ENCODE measurements at places on chromosomes 6 and 20.

- DNase-seq: no peak
Observed at GRCh38 chr20:10800288-10800687, 126.5 kb upstream of the JAG1 start.

GRCh38 chr20:5996765-5997164 lies 46.3 kb downstream of the MCM8 start:
- no peak for DNase-seq

DNA sequence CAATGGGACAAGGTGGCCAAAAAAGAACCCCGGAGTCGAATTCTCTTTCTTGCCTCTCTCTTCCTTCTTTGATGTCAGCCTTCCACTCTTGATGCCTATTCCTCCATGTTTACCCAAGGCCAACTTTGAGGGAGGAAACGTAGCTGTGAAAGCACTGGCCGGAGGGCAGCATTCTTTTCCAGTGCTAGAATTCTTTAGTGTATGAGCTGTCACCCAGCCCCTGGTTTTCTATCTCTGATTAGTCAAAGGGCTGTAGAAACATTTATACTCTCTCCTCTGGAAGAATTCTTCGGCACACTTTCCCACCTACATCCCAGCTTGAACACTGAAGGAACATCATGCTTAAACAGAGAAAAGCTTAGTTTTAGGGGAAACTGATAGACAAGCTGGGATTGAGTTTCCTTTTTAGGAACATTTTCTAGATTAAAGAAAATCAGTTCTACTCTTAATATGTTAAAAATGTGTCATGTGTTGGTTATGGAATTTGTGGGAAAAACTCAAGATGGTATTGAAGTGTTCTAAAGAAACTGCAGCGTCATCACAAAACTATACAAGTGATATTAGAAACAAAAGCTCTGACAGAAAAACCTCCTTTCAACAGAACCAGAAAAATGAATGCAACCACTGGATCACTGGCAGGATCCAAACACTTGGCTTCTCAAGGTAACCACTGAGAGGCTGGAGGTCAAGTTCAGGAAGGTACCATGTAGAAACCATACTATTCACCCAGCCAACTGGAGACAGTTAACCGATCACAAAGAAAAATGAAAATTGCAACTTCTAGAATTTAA lies 20.7 kb upstream of the UTRN start:
- peak; percentile 95 for DNase-seq

DNA sequence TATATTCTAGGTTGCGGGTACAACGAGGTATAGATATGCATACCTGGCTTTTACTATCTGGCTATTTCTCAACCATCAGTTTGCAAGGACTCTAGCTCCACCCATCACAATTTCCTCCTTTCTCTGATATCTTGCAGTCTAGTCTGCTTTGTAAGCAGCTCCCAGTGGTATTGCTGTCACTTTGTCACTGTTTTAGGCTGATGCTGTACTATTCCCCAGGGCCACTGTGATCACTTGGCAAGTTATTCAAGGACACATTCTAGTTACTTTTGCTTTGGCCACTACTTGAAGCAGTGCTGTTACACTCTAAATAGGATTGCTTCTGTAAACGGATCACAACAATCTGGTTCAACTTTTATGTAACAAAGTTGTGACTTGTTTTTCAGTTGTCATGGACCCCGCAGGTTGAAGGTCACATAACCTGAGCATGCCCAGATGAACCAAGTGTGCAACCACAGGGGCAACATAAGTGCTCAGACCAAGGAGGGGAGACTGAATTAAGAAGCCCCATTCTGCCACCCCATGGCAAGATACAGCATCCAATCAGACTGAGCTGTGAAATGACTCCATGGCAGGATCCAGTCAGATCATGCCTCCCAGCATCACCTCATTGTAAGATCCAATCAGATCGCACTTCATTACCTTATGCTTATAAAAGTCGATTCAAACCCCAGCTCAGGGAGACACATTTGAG lies 588.4 kb upstream of the CITED2 start:
- DNase-seq: no peak

DNA sequence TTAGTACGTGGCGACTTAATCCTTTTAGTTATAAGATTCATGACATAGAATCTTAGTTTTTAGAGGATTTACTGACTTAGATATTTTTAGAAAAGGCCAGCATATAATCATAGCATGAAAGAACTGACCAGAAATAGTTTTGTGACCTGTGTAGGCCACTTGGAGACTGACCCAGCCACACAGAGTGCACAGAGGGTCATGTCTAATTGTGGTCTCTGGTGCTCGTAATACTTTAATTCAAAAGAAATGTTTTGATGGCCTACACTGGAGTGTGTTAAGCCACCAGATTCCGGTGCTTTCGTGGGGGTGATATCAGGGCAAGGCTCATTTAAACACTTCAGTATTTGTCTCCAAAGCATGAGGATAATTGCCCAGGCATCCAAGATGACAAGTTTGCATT lies 11.4 kb downstream of the PCMTD2 start:
- no peak for DNase-seq

DNA sequence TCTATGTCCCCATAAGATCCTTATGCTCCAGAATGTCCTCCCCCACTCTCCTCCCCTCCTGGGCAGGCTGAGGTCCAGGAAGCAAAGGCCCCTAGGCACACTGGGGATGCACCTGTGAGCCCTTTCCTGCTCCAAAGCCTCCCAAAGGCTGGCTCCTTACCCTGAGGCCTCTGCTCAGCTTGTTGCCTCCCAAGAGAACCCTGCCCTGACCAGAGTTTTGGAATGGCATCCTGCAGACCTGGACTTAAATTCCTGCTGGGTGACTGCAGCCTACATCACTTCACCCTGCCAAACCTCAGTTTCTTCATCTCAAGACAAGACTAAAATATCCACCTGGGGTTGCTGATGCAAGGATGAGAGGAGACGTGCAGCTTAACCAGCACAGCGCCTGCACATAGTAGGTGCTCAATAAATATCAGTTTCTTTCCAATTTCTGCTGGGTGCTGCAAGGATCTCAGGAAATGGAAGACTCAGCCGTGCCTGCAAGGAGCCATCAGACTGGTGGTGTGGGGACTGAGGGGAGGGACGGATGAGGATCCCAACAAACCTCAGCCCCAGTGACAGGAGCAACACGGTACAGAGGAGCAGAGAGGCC lies 2.1 kb upstream of the LBP start:
- no peak for DNase-seq

DNA sequence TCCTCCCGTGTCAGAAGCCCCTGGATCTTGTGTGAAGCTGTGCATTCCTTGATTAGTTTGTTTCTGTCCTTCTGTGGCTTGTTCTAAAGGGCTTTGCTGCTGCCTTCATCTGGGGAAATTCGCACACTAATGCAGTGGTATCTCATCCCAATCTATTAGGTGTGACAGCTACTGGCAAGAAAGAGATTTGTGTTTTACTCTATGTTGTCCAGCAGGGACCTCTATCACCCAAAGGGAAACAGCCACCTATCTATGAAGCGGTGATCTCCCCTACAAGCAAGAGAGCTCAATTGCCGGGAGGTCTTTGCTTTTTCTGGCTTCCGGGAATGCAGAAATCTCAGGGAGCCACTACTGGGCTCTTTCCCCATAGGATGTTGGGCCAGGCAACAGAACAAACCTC lies 151.8 kb downstream of the NRN1 start:
- DNase-seq: no peak

DNA sequence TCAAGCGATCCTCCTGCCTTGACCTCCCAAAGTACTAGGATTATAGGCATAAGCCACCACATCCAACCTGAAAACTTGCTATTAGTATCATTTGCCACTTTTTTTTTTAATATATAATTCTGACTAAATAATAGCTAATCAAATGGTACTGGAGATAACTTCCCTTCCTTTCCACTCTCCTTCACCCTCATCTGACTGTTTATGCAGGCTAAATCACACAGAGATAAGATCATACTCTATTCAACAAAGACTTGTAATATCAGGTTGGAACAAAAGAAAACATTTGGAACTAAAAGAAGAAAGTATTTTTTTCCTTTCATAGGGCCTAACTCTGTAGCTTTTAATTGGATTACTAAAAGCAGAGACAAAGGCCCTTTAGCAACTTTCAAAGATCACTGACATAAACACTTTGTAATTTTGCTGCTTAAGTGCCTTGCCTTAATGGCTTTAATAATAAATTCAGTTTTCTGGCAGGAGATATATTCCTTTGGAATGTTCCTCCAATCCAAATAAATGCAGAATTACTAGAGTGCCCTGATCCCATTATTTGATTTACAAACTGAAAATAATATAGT lies 198.7 kb upstream of the ASCC3 start:
- DNase-seq: no peak

DNA sequence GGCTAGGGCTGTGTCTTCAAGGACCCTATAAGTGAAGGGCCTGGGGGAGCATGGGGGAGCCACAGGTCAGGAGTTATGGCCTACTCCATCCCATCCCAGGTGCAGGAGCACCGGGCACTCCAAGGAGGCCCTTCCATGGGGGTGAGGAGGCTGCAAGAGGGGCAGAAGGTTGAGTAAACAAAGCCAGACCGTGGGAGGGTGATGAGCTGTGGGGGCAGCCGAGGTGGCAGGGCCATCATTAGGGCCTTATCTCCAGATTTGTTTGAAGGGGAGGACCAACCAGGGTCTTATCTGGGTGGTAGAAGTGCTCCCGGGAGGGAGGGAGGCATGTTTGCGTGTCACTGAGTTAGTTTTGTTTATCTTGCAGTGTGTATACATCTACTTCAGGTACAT lies 2.1 kb upstream of the FAM83C start:
- no peak for DNase-seq

DNA sequence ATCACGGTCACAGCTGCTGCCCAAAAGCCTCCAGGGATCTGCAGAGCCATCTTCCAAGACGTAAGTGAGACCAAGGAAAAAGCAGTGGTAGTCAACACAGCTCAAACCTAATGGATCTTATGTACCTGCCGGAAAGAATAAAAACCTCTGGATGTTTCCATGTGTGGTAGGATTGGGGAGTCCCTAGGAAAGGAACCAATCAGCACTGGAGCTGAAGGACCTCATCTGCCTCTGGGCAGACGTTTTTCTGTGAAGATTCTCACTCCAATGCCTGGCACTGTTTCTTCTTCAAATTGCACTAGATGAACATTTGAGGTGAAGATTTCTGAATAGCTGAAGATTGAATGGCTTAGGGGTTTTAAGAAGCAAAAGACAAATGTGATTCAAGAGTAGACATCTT lies at the start of gene HLA-DQB2:
TSS of gene HLA-DQB2 (minus strand) at position 112 of the 400 bp plus-strand sequence. CDS start at position 50, 62 bp downstream.
- no peak for DNase-seq

DNA sequence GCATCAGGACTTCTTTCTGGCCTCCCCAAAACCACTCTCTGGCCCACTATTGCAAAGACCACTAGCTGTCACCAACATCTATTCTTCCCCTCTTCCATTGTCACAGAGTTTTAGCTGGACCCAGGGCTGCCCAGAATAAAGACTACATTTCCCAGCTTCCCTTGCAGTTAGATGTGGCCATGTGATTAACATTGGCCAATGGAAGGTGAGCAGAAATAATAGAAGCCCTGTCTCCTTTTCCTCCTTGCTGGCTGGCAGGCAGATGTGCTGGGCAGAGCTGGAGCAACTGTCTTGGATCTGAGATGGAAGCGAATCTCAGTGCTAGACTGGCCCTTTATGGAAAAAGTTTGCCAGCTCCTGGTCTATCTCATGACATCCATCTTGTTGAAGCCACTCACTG lies 97.0 kb downstream of the KCNB1 start:
- DNase-seq: peak; percentile 14

DNA sequence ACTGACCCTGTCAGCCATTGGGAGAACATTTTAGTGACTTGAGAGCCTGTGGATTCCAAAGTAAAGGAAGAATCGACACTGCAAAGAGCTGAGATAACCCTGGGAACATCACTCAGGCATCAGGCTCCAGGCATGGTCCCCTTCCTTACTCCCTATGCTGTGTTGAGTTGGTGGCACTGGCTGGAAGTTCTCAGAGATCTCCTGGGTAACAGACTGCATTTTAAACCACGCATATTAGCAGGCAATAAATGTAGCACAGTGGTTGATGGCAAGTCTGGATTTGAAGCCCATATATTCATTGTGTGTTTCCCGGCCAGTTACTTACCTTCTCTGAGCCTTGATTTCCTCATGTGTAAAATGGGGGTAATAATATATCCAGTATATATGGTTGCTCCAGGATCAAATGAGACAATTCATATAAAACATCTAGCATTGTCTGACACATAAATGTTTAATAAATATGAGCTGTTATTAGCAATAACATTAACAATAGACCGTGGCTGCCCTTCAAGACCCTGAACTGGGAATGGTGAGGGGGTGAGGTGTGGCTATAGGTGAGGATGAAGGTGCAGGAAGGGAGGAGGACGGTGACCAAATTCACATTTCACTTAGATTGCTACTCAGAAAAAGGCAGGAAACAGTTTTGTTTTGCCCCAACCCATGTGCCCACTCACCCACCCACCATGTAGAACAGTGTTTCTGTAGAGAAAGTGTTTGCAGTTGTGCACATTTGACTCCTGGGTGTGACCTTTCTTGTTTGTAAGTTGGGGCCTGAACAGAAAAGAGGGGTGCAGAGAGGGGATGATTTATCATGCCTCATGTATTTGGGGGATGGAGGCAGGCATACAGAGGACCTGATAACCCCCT lies 2.1 kb downstream of the PLCG1 start:
- no peak for DNase-seq

GRCh38 chr6:105902401-105903031 lies 183.6 kb upstream of the PRDM1 start:
- peak; percentile 94 for DNase-seq

- DNase-seq: no peak
Observed at GRCh38 chr6:31627690-31628287, 7.3 kb downstream of the PRRC2A start.

DNA sequence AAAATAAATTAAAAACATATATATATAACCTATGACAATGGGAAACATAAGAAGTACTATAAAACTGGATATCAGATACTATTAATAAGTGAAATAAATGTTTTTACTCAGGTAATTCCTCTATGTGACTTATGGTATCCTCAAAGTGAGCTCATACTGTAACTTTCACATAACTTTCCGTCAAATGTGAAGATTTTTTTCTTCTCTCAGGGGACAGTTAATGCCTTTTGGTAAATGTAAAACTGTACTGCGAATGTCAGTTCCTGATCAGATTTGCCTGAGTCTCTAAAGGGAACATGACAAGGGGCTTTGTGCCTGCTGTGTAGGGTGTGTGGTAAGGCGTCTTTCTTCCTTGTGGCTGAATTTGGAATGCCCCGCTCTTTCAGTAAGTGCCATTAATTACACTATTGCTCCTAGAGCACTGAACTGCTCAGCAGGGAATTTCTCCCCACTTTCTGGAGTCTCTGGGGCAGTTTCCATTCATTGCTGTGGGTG lies 271.8 kb downstream of the PRL start:
- no peak for DNase-seq
